ENCODE measurements at places on chromosomes 16 and 17. TPM values are rescaled to one million over a fixed set of nuclear protein-coding genes. Genes with fewer than 3 reads are reported as not detected.

Gene KRT23
- total RNA-seq, result 0.13 TPM

Gene GPR179
- 0.03 TPM for total RNA-seq

Gene KDM8
- 73.7 TPM for total RNA-seq

Gene KCNJ18
- total RNA-seq, result not detected

Gene SLC9A5
- total RNA-seq, result 0.30 TPM

Gene C16orf82
- not detected for total RNA-seq

Gene KRT12
- not detected for total RNA-seq

DNA sequence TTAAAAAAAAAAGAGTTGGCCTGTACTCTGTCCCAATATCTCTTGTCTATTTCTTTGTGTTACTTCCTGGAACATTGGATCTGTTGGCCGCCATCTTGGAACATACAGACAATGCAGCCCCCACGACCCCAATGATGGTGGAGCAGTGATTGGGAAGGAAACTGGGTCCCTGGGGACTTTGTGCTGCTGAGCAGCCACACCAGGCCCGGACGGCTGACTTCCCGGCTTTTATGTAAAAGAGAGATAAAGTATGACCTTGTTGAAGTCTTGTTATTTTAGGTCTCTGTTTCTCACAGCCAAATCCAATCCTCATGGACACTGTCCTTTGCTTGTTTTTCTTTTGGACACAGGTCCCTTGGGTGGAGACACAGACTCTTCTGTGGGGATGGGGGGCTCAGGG, 204.5 kb downstream of the SALL1 start:
- DNase-seq, result no peak

DNA sequence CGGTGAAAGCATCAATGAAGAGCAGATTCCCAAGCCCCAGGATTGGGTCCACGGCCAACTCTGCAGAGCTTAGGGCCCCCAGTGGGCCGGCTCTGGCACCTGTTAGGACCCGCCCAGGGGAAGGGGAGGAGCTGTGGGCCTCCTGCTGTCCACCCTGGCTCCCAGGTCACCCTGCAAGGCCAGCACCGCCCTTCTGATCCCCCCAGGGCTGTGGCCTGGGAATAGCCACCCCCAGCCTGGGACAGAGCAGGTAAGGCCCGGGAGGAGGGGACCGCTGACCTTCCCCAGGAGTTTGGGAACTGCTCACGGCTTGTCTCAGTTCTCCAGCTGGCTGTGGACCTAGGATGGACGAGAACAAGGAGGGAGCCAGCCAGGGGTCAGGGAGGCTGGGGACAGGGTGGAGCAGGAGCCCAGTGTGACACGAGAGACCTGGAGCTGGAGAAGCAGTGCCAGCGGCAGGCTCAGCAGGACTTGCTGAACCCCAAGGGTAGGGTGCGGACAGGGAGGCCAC, 39.3 kb upstream of the SLC38A10 start:
- no peak for DNase-seq

GRCh38 chr17:36594626-36595401, 3.1 kb downstream of the DHRS11 start:
- DNase-seq, result no peak

DNA sequence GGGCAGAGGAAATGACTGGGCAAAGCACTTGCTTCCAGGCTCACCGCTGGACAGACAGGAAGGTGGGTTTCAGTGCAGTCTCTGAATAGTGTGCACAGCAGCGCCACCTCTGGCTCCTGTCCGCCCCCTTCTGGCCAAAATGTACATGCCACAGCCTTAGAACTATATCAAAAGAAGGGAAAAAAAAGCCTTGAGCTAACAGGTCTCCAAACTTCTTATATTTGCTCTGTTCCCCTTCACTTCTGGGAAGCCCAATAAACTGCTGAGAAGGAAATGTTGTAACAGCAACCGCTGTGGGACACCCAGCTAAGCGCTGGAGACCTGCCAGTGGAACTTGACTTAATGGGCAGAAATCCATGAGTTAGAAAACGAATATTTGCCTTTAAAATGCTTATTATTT, 17.5 kb downstream of the COG7 start:
- peak; percentile 48 for DNase-seq

DNA sequence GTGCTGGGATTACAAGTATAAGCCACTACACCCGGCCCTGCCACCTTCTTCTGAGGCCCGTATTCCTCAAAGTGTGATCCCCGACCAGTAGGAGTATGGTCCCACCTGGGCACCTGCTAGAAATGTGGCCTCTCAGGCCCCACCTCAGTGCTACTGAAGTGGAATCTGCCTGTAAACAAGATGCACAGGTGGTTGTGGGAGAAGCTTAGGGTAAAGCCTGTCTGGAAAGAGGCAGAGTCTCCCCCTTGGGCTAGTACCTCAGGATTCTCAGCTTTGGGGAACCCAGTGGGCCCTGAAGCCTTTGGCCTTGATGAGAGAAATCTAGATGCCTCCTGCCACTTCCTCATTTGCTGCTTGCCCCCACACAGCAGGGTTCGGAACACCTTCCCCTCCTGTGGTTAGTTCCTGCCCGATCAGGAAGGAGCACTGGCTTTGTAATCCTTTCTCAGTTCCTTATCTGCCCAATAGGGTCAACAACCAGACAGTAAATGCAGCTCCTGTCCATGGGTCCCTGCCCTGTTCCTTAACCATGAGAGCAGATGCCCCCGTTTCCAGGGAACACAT, 25.2 kb downstream of the TK2 start:
- DNase-seq, result no peak

DNA sequence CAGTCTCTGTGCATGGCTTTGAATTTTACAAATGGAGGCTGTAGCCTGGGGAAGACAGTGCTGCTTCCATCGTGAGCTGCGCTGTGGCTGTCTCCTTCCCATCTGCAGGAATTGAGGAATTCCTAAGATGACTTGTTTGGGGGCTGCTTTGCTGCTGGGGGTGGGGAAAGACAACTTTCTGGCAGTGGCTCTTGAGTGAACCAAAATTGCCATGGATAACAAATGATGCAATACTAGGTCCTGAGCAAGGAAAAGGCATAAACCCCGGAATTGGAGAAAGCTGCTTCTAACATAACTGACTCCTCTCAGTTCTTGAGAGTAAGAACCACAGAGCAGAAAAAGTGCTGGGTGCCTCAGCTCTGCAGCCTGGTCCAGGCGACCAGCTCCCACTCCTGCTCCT, 245.0 kb upstream of the RPL38 start:
- no peak for DNase-seq

- peak; percentile 58 for DNase-seq
Measured at GRCh38 chr16:57815987-57816745, 13.9 kb upstream of the KIFC3 start.

GRCh38 chr16:47644661-47645060, 183.5 kb downstream of the PHKB start:
- no peak for DNase-seq

- no peak for DNase-seq
Measured at GRCh38 chr16:67104061-67104460, 5.7 kb upstream of the PHAF1 start.

- peak; percentile 79 for DNase-seq
Measured at GRCh38 chr16:29784901-29785500, 5.5 kb upstream of the KIF22 start.

- no peak for DNase-seq
Measured at GRCh38 chr16:46980926-46981325, 7.5 kb upstream of the DNAJA2 start.

DNA sequence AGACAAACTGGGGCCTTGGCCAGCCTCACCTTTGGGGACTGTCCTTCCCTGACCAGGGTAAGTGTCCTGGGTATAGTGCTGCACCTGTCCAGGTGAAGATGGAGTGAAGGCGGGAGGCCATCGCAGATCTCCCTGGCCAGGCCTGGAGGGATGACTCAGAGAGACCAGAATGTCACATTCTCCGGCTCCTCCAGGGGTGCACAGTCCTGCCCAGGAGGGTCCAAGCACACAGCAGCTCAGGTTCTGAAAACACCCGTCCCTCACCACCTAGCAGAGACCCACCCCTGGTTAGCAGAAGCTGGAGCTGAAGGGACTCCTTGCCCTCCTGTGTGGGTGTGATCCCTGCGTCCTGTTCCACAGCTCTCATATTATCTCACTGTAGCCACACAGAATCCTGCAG, 21.9 kb downstream of the FA2H start:
- no peak for DNase-seq

GRCh38 chr17:72571813-72572396, 451.1 kb downstream of the SOX9 start:
- no peak for DNase-seq

- DNase-seq, result no peak
Measured at GRCh38 chr17:57999496-58000017, 7.5 kb downstream of the SRSF1 start.

DNA sequence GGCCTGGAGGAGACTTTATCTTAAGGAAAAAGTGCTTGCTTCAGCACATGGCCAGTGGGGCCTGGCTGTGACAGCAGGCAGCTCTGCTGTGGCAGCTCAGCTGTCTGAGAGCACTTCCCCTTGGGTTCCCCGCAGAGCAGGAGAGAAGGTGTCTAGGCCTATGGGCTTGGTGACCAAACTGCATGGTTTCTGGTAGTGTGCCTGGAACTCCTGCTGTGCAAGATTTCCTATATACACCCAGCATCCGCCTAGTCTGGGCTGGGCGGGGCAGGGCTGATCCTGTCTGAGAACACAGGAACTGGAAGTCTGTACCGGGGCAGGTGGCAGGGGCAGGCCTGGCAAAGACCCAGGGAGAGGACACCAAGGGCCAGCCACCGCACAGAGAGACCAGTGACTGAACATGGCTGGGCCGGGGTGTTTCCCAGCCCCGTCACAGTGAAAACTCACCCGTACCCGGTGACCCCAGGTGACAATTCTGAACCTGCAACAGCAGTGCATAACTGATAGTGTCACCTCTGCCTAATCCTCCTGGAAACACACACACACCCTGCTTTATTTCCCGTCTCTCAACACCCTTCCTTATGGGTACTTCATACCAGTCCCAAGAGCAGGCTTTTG, 39.3 kb downstream of the CHD9 start:
- peak; percentile 69 for DNase-seq

GRCh38 chr17:49997773-49998703, 3.0 kb upstream of the DLX3 start:
- peak; percentile 78 for DNase-seq

DNA sequence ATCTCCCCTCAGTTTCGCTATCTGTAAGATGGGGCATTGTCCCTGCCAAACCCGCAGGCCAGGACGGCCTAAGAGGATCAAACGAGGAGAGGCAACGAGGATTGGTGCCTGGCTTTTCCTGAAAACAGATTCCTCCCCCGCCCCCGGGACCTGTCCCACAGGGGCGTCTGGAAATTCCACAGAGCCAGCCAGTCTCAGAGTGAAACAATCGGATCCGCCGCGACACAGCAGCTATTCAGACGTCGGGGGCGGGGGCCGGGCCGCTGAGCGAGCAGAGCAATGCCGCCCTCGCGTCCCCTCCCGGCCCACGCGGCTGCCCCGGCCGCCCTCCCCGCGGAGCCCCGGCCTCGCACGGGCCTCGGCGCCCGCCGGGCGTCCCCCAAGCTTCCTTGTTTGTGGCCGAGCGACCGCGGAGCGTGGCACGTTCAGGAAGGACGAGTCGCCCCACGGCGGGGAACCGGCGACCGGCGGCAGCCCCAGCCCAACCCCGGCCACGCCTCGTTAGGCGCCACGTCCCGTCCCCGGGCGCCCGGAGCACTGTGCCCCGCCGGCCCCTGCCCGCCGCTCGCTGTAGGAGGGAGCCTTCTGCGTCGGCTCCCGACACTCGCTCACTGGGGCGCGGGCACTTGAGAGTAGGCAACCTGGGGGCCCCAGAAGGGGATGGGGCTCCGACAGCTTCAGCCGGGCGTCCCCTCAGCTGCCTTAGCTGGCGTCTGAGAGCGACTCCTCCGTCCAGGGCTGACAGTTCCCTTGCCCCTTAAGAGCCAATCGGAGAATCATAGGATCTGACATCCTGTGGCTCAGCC, 29.6 kb upstream of the PHOSPHO1 start:
- peak; percentile 56 for DNase-seq

- DNase-seq, result no peak
Measured at GRCh38 chr17:51638971-51639370, 378.6 kb downstream of the UTP18 start.

- DNase-seq, result no peak
Measured at GRCh38 chr17:78735832-78736525, 46.1 kb downstream of the CYTH1 start.

GRCh38 chr17:48295362-48296288, 134.4 kb downstream of the SKAP1 start:
- DNase-seq, result no peak

GRCh38 chr17:61836266-61837174, 26.8 kb downstream of the BRIP1 start:
- DNase-seq, result no peak

GRCh38 chr17:8969901-8970300, 4.4 kb upstream of the PIK3R5 start:
- DNase-seq, result no peak

DNA sequence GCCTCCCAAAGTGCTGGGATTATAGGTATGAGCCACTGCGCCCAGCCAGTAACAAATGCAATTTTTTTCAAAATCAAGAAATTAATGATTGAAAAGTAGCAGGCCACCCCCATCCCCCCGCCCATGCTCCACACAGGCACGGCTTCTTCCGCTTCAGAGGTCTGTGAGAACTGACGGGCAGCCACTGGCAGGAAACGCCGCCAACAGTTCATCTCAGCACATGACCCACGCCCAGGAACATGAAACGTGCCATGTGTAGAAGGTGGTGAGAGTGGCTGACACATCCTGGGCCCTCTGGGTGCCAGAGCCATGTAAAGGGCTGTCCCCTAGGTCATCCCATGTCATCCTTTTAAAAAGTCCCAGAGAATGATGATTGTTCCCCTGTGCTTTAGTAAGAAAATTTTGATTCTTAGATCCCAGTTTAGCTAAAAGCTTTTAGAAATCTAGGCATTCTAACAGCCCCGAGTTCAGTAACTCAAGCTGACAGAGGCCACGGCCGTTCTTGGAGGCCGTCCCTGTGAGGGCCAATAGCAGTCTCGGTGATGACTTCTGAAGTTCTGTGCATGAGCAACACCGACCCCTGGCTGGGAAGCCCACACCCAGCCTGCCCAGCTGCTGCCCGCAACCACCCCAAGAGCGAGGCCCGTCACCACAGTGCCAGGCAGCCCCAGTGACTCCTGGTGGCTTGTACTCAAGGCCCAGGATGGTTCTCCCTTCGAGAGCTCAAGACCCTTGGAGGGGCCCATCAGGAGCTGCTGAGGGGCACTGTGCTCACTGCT, 52.1 kb downstream of the KLHDC4 start:
- DNase-seq, result no peak

GRCh38 chr17:20203018-20203417, 193.9 kb downstream of the SPECC1 start:
- DNase-seq, result no peak

GRCh38 chr16:78045865-78046581, 23.7 kb downstream of the CLEC3A start:
- peak; percentile 52 for DNase-seq

DNA sequence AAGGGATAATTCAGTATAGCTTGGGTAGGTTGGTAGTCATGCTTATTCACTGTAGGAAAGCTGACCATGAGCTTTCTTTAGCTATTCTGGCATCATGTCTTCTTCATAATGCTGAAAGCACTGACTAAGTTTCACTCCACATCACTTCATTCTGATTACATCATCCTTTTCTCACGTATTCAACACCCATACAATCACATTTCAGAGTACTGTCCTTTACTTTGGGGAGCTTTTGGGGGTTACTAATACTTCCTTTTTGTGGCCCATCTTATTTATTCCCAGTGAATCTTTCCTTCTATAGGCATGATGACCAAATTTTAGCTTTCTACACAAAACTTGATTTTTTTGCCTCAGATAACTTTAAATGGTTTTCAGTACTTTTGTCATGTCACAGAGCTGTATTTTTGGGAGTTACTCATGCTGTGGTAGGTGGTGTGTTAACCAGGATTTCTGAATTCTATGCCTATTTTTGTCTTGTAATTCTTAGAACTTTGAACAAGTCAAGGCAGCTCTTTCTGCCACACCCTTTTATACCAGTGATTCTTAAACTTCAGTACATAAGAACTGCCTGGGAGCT, 23.5 kb downstream of the TADA2A start:
- no peak for DNase-seq

GRCh38 chr17:81022344-81022676, 12.6 kb upstream of the BAIAP2 start:
- no peak for DNase-seq
